ELR (cell line): ENCODE measurements at places on chromosomes 11 and 22.

GRCh38 chr22:43652845-43653244, 159.3 kb downstream of the EFCAB6 start:
- DNase-seq, result no peak

GRCh38 chr11:133107136-133107535, 425.2 kb downstream of the OPCML start:
- no peak for DNase-seq

GRCh38 chr11:47538741-47539565, 14.0 kb downstream of the CELF1 start:
- no peak for DNase-seq

DNA sequence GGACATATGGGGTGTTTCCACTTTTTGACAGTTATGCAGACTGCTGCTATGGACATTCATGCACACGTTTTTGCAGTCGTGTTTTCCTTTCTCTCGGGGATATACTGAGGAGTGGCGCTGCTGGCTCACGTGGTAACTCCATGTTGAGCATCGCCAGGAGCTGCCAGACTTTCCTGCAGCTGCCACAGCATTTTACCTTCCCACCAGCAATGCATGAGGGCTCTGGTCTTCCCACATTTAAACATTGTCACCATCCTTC, 95.4 kb downstream of the TBC1D22A start:
- no peak for DNase-seq

- no peak for DNase-seq
These were observed 350.9 kb downstream of the TTC28 start for GRCh38 chr22:28328756-28329155.

DNA sequence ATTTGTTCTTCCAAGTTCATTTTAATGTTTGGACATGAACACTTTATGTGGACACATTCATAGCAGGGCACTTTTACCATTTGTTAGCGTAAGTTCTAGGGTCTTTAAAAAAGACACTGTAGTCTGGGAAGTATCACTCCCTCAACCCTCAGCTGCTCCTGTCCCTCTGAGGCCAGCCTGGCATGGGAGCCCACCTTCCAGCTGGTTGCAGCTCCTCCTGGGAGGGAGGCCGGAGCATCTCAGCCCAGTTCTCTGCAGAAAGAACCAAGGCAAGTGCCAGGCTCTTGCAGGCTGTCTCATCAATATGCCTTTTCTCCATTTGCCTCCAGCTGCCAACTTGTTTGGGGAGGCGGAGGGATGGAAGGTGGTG, 150.6 kb downstream of the OPCML start:
- DNase-seq, result no peak

DNA sequence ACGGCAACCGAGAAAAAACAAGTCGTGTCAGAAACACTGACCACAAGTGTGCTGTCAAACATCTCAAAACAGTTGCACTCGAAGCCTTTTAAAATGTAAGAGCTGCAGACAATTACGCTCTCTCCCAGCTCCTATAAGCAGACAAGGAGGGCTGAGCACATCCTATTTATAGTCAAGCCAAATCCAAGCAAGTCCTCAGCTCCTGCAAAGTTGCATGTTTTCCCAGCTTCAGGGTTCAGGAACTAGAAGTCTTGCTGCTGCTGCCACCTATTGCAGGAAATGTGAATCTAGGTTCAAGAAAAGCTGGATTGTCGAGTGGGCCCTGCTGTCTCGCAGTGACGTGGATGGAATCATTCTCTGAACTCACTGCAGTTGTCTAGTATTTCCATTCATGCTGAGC, 15.5 kb downstream of the EFCAB6 start:
- peak; percentile 29 for DNase-seq

GRCh38 chr11:1453611-1454034, 33.0 kb downstream of the MOB2 start:
- peak; percentile 28 for DNase-seq

- peak; percentile 71 for DNase-seq
These were observed 269.9 kb upstream of the SORL1-AS1 start for GRCh38 chr11:121722431-121723245.

DNA sequence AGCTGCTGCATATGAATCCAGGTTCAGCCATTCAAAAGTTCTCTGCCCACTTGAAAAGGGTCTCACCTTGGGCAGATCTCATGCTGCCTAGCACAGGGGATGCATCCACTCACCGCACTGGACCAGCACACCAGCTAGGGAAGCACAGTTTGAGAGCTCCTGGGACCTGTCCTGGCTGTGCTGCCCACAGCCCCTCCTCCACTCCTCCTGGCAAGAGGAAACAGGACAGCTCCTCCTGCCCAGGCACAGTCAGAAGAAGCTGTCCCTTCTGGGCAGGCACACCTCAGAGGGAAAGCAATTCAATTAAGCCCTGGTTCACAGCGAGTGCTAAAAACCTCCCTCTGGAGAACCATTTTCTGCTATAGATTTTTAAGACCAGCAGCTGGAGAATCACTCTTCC, 146.7 kb downstream of the ST3GAL4 start:
- no peak for DNase-seq

DNA sequence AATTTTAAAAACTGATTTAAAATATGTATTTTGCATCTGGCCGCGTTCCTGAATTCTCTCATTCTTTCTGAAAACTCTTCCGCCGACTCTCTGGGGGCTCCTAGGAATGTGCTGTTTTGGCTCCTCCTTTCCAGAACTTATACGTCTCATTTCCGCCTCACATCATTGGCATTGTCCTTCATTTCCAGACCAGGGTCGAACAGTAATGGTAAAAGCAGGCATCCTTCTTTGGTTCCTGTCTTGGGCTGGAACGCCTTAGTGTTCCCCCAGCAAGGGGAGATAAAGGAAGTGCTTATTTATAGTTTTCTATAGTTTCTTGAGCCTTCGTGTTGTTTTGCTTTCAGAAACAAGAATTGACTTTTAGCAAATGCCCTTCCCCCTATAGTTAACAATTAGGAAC, 10.9 kb upstream of the TNNT3 start:
- DNase-seq, result no peak

DNA sequence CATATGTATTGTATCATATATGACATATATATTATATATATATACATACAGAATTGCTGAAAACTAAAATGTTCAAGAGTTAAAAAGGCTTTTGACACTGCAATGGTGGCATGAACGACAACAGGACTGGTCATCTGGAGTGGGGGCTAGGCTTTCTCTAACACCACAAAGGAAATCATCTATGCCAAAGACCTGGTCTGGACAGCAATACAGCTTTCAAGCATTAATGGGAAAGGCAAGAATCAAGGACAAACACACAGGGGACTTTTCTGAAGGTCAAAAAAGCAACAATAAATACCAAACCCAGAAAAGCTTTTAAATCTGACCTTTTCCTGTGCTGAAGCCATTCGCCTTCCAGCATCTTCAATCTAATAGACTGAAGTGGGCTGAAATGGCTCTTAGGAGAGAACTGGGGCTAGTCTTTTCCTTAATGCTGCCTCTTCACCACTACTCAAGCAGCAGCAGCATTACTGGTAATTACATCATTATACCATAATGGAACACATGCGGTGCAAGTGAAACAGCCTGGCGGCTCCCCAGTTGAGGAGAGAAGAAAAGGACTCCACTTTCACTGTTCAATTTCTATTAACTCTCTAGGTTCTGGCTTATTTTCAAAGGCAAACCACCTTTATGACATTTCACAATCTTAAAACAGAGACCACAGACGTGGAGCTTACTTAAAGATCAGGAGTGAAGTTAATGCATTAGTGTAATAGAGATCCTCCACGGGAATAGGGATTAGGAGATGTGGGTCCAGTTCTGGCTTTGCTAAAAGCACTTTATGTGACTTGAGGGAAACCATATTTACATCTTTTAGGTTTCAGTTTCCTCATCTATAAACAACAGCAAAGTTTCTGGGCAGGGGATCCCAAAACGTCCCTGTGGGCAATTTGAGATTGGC, 63.0 kb downstream of the GAB2 start:
- DNase-seq, result no peak

DNA sequence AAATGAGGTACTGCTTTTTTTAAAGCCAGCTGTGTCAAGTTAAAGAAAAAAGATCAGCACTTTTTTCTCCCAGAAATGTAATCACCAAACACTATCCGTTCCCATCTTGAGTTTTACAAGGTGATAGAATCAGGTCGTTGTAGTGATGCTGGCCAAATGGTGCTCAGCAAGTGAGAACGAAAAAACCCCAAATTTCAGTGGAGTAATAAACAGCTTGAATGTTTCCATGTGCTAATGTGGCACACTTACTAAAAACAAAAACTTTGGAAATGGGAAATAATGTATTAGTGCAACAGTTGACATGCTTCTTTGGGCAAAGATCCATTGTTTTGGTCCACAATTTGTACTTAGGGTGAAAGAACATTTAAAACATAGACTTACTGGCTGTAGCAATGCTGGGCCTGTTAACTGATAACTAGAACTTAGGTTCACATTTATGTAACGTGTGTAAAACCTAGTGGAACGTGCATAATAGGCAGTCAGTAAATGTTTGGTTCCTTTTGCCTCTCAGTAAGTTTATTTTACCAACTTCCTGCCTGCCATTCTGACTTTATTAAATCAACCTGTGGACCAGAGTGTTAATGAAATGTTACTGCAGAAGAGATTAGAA, 15.4 kb upstream of the GDPD4 start:
- DNase-seq, result no peak

- no peak for DNase-seq
These were observed 20.3 kb upstream of the NFAM1 start for GRCh38 chr22:42452456-42452855.

- DNase-seq, result peak; percentile 27
These were observed 4.7 kb downstream of the CTSC start for GRCh38 chr11:88332851-88333250.

DNA sequence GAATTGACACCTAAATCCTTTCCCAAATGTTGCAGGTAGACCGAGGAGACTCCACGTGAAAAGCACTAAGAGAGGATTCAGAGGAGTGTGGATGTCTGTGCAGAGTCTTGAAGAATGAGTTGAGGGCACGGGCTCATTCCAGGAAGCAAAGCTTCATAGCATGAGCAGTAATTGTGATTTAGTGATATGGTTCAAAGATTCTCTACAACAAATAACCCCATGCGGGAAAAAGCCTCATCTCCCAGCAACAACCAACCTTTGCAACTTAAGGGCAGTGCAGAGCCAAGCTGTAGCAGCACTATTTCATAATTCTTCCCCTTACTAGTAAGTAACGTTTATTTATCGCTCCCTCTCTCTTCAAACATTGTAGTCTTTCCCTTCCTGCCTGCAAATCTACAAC, 87.5 kb upstream of the CLMP start:
- DNase-seq, result no peak

DNA sequence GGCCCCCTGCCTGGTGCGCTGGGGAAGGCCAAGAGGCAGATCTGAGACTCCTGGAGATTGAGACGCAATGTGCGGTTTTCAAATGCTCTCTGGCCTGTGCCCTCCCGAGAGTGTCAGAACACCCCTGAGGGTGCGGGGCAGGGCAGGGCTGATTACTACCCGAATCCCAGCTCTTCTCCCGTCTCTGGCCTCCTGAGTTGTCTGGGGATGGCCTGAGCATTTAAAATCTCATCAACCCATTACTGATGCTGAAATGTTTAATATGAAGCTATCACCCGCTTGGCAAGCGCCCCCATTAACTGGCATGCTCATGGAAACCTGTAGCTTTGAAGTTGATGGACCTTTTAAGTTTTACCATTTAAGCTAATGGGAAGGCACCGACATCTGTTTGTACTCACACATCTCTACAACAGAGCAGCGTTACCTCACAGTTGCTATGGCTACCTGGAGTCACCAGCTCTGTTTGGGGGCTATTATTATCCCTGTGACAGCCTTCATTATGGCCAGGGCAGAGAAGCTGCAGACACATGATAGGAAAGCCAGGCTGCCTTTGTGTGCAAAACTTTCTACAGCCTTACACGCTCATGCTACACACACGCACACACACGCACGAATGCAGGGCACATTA, 3.6 kb upstream of the MB start:
- DNase-seq, result no peak

DNA sequence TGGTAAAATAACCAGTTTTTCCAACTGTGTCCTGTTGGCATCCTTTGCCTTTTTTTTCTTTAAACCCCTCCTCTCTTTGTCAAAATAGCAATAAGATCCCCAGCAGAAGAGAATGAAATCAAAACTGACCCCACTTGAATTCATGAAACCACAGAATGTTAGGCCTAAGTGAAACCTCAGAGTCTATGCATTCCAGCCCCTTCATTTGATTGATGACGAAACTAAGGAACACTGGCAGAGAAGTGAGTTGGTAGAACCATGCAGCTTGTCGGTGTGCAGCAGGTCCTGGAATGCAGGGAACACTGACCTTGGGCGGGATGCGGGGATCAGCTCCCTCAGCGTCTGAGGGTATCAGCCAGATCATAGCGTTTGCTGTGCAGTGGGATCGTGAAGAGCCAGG, 57.5 kb downstream of the GRK3 start:
- no peak for DNase-seq

GRCh38 chr11:58788355-58789023, 56.0 kb downstream of the GLYATL2 start:
- DNase-seq, result peak; percentile 80

DNA sequence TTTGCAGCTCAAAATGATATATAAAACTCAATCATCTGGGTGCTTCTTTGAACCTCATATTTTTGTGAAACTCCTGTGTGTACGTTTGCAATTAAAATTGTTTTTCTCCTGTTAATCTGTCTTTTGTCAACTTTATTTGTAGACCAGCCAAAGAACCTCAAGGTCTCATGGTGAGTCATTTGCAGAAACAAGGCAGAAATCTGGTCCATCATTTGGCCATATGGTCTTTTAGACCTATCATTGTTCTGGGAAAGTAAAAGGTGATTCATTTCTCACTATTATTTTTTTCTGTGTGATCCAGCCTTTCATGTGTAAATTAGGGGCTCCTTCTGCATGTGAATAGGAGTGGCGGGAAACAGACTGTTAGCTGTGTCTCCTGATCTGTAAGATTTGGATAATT, 399.1 kb upstream of the DDI1 start:
- peak; percentile 74 for DNase-seq

DNA sequence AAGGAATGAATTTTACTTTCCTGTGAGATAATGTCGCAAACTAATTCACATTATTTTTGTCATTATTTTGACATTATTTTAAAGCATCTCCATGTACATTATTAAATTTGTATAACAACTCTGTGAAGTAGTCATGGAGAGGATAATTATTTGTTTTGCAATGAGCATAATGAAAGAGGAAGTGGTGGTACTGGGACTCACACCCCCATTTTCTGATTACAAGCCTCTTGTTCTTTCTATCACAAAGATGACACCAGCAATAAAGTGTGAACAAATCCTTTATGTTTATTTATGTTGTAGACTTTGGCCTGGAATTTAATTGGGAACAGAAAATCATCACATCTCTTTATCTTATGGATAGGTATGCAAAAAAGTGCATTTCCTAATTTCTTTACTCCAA, 522.6 kb downstream of the TMEM135 start:
- no peak for DNase-seq

- no peak for DNase-seq
These were observed 88.3 kb downstream of the NAV2 start for GRCh38 chr11:19800714-19801519.

DNA sequence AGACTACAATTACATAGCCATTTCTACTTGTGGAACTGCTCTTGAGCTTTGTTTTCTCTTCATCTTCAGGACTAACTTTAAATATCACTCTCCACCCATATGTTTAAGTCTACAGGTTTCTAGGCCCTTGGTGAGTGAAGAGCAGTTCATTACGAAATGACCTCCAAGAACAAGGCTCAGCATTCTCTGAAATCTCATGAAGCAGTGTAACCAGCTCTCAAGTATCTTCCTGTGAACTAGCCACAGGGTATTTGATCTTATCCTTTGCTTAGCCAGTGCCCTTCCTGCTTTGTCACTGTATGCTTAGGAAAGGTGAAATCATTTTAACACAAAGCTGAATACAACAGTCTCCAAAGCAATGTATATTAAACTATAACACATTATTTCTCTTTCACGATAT, 20.4 kb upstream of the LYVE1 start:
- DNase-seq, result no peak

- no peak for DNase-seq
These were observed 13.9 kb upstream of the CDC42EP2 start for GRCh38 chr11:65300621-65301275.
